Spleen (tissue), 13 donors: ENCODE measurements at places on chromosomes 2 and 18. TPM values are rescaled to one million over a fixed set of nuclear protein-coding genes. Genes with fewer than 3 reads are reported as not detected.

The GREB1 gene
- total RNA-seq = 0.46 TPM

DNA sequence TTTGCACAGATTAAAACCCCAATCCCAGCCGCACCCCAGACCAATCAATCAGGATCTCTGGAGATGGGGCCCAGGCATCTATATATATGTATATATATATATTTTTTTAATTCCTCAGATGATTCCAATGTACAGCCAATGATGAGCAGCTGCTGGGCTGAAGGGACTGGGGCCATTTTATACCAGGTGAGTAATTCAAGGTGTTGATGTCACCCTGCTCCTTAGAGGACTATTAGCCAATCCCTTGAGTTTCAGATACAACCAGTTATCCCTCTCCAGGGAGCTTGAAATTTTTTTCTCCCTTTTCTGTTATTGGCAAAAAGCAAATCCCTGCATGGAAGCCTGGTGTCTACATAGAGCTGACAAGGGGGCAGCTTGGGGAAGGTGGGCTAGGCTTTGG, 59.8 kb downstream of the MCFD2 start:
- no peaks in the 10 kb centered on the region for H3K27me3 ChIP-seq
- no peak for DNase-seq
- H3K4me1 ChIP-seq = peaks cover 7% of the 10 kb centered on the region

GRCh38 chr18:332721-333510, 65.1 kb upstream of the THOC1 start:
- H3K36me3 ChIP-seq = no peaks in the 10 kb centered on the region
- no peak overlapping the region for H3K27ac ChIP-seq
- H3K4me3 ChIP-seq = no peak overlapping the region

The TEKT4 gene
- total RNA-seq = not detected

DNA sequence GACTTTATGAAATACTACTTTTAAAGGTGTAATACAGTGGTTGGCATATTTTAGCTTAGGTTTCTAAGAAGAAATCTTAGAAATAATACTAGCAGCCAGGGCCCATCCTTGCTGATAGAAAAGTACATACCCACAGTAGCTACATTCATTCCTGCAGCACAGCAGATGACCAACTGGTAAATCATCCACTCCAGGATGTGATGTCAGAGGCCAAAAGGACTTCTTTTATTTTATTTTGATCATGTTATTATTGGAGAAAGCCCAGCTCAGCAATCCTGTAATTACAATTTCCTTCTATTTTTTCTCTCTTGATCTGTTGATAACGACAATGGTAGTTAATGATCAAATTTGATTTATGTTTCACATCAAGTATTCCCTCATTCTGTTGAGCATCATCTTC, 18.0 kb upstream of the TTN start:
- DNase-seq = no peak
- H3K27ac ChIP-seq = no peak overlapping the region
- no peaks in the 10 kb centered on the region for H3K36me3 ChIP-seq

The IL36A gene
- not detected for total RNA-seq

GRCh38 chr18:1658908-1659566, 754.4 kb downstream of the ADCYAP1 start:
- no peak for DNase-seq
- H3K27ac ChIP-seq = no peak overlapping the region
- H3K4me1 ChIP-seq = no peaks in the 10 kb centered on the region
- no peaks in the 10 kb centered on the region for H3K27me3 ChIP-seq
- no peak overlapping the region for H3K4me3 ChIP-seq

DNA sequence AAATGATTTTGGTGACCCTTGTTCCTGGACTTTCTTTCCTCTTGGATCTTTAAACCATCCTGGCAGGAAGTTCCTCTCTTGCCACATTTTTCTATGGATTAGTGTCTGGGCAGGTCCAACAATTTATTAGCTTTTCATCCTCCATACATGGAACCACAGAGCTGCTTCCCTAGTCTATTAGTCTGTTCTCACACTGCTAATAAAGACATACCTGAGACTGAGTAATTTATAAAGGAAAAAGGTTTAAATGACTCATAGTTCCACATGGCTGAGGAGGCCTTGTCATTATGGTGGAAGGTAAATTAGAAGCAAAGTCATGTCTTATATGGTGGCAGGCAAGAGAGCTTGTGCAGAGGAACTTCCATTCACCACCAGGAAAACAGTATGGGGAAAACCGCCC, 122.9 kb downstream of the DDX1 start:
- H3K36me3 ChIP-seq = no peaks in the 10 kb centered on the region
- no peak for DNase-seq
- H3K4me1 ChIP-seq = no peaks in the 10 kb centered on the region
- H3K4me3 ChIP-seq = no peak overlapping the region
- H3K27me3 ChIP-seq = no peaks in the 10 kb centered on the region
- H3K27ac ChIP-seq = no peak overlapping the region

DNA sequence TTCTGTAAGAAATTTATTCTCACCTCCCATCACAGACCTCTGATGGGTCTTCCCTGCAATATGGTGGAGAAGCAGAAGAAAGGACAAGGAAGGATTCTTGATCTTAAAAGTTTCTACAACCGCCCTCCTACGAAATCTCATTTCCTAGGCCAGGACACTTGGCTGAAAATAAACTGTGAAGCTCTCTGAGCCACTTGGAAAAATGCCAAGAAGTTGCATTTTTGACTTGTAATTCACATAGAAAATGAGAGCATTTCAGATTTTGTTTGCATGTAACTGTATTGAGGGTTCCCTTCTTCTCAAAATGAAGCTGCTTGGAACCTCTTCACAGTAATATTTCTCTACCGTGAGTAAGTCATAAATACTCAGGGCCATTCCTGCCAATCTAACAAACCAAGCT, 458.3 kb upstream of the SLC14A2 start:
- no peak overlapping the region for H3K27ac ChIP-seq
- H3K36me3 ChIP-seq = no peaks in the 10 kb centered on the region
- H3K4me3 ChIP-seq = no peak overlapping the region
- peaks cover 8% of the 10 kb centered on the region for H3K4me1 ChIP-seq
- DNase-seq = no peak

- peaks cover 12% of the 10 kb centered on the region for H3K4me1 ChIP-seq
- no peaks in the 10 kb centered on the region for H3K27me3 ChIP-seq
- H3K36me3 ChIP-seq = peaks cover 11% of the 10 kb centered on the region
- no peak overlapping the region for H3K27ac ChIP-seq
- DNase-seq = no peak
- no peak overlapping the region for H3K4me3 ChIP-seq
Observed at GRCh38 chr18:49048396-49049020, 97.7 kb upstream of the SMAD7 start.

DNA sequence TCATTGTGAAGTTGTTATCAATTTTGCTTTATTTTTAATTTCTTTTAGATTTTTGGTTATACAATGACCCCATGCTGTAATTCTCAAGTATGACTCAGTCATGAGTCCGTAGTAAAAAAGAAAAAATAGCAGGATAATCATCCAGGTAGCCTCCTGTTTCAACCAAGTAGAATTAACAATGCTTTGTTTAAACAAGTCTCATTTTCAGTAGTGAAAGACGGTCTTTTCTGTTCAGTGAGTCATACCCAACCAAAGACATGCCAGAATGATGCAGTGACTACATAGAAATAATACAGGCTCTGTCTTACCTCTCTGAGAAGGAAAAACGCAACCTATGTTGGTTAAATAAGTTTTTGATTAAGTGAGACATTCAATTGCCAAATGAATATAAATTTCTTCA, 67.8 kb upstream of the DSC1 start:
- no peak overlapping the region for H3K4me3 ChIP-seq
- no peak overlapping the region for H3K27ac ChIP-seq
- H3K4me1 ChIP-seq = no peaks in the 10 kb centered on the region
- DNase-seq = no peak
- no peaks in the 10 kb centered on the region for H3K36me3 ChIP-seq

The COL3A1 gene
- 184 TPM for total RNA-seq

DNA sequence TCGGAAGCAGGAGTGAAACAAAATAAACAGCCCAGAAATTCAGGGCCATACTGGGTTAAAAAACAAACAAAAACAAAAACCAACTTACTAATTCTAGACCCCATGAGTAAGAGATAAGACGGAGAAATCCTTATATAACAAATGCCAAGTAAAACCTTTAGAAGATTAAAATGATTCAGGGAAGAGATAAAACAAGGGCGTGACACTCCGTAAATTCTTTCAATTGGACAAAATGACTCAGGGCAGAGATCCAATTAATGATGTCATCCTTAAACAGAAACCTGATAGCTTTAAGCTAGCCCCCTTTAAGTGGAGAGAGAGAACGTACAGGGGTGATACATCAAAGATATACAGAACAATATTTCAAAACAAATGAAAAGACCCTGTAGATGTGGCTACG, 317.4 kb downstream of the NBAS start:
- no peak for DNase-seq
- no peak overlapping the region for H3K4me3 ChIP-seq

The NYAP2 gene
- total RNA-seq = 0.17 TPM

The TUBB6 gene
- total RNA-seq = 29.9 TPM

DNA sequence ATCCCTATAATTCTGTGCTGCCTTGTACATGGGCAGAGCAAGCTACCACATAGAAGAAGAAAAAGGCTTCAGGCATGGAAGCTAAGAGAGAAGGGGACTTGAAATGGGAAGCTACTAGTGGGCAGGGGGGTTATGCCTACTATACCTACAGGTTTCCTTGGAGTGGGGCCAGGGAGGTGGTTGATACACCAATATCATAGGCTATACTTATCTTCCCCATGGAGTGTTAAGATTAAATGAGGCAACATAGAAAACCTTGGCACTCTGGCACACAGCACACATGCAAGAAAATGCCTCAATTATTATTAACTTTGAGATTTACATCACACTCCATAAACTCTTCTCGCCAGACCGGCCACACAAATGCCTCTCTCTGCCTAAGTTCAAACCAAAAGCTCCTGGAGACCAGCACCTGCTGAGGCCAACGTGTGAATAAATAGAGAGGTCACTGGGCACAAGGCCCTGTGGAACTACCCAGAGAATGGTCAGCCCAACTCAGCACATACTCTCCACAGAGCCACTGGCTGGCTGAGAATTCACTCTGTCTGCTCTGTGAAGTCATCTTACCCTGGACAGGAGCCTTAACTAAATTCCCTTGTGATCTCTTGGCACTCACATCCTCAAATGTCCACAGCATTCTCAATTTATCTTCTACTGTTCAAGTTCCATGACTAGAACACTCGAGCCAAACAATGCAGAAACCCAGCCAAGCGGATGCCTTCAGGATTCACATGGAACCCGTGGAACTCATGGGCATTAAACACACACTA, 498.7 kb downstream of the BCL11A start:
- no peaks in the 10 kb centered on the region for H3K4me1 ChIP-seq
- no peaks in the 10 kb centered on the region for H3K36me3 ChIP-seq
- no peaks in the 10 kb centered on the region for H3K27me3 ChIP-seq
- H3K4me3 ChIP-seq = no peak overlapping the region
- DNase-seq = no peak
